ENCODE measurements at places on chromosomes 12 and 14. TPM values are rescaled to one million over a fixed set of nuclear protein-coding genes. Genes with fewer than 3 reads are reported as not detected.

The RACGAP1 gene
- total RNA-seq, result 167 TPM

The ENO2 gene
- 22.7 TPM for total RNA-seq

The SLC6A15 gene
- 27.0 TPM for total RNA-seq

GRCh38 chr14:22564463-22564862 is 24.6 kb downstream of the DAD1 start:
- DNase-seq, result no peak

DNA sequence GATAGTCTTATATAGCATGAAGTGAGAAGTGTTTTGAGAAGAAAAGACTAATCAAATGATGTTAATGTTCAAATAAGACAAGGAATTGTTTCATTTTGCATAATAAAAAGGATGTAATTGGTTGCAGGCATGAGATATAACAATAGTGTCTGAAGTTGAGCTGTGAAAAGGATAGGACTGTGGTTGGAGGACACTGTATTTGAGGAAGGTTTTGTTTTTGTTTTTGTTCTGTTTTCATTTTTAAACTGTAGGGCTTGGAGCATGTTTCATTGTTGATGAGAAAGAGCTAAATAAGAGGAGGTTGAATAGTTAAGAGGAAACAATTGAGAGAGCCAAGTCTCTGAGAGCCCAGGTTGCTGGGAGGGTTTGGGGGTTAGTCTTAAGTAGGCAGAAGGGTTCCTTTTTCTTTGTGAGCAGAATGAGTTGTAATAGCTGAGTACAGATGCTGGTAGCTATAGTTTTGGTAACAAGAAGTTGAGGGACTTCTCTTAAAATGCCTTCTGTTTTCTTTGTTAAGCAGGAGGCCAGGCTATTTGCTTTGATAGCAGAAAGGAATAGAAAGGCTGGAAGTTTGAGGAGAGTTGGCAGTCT is 58.4 kb downstream of the CCDC91 start:
- no peak for DNase-seq

The SDR39U1 gene
- 26.6 TPM for total RNA-seq

GRCh38 chr12:49230176-49230804 is 34.6 kb upstream of the TUBA1C start:
- DNase-seq, result no peak

DNA sequence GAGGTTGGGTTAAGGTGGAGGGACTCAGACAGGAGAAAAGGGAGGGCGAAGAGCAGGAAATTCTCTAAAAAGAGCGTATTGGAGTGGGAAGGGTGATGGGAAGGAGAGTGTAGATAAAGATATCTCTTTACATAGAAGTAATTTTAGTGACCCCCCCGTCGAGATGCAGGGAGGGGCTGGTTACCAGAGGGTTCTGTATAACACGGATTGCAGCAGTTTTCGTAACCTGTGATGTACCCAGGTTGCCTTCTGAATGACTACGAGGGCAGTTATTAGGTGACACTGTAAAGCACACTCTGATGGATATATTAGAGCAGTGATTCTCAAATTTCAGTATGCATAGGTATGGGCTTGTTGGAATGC is 443 bp downstream of the DNAL1 start:
- no peak for DNase-seq

The NID2 gene
- total RNA-seq, result 11.1 TPM

The PSMA6 gene
- 221 TPM for total RNA-seq

- no peak for DNase-seq
Measured at GRCh38 chr12:13559318-13559978, 362.9 kb downstream of the EMP1 start.

- no peak for DNase-seq
Measured at GRCh38 chr12:21850419-21850818, 75.9 kb upstream of the KCNJ8 start.
